Fibroblast of the conjunctiva (primary cell): ENCODE measurements at places on chromosomes 1 and 21.

DNA sequence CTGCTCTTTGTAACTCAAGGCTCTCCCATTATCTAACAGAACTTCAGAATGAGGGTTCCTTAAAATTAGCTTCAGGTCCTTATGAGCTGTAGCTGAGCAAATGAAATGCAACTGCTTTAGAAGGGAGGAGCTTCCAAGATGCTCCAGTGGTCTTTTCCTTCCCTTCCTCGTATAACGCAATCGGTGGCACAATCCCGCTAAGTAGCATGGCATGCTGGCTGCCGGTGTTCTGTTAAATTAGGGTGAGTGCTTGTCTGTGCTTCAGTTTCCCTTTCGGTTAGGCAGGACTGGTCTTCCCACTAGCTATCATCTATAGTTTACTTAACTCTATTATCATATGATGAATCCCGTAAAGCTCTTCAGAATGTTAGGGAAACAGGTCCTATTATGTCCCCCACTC is 917 bp downstream of the KIAA0040 start:
- no peak for DNase-seq

DNA sequence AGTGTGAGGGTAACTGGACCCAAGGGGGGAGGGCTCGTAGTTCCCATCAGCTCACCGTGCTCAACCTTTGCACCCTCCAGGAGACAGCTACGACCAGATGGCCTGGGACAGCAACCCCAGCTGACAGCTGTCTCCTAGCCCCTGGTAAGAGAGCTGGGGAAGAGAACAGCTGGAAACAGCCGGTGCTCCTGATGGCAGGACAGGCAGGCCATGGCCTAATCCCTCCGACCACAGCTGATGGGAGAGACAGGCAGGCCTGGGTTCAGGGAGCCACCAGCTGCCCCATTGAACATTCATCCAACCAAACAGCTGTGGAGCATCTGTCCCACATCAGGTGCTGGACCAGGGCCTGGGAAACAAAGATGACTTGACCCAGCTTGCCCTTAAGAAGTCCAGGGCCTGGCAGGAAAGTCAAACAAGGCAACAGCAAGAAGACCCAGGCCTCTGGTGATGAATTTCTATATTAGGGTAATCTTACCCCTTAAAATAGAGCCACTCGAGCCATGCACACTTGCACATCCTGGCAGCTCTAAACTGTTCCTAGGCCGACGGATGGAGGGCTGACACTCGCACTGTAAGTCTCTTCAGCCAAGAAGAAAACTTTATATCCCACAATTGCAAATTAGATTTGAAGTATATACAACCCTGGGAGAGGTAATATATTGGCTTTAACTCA is 12.2 kb downstream of the OLFML2B start:
- DNase-seq = no peak

GRCh38 chr1:31788825-31789256 is 24.7 kb upstream of the ADGRB2 start:
- DNase-seq = peak; percentile 69

DNA sequence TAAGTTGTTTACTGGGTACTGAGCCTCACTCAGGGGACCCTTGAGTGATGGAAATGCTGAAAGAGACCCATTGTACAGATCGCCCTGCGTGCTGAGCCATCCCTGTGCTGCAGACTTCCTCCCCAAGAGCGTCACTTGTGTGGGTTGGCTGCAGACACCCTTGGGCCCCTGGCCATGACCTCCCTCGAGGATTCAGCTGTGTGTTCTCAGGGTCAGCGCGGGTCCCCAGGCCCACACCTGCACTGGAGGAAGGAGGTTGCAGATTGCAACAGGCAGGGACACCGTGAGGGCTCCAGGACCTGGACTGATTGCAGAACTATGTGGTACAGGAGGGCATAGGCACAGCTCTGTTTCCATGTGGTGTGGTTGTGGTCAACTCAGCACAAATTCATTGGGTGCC is 4.4 kb downstream of the SNAP47 start:
- DNase-seq = no peak

DNA sequence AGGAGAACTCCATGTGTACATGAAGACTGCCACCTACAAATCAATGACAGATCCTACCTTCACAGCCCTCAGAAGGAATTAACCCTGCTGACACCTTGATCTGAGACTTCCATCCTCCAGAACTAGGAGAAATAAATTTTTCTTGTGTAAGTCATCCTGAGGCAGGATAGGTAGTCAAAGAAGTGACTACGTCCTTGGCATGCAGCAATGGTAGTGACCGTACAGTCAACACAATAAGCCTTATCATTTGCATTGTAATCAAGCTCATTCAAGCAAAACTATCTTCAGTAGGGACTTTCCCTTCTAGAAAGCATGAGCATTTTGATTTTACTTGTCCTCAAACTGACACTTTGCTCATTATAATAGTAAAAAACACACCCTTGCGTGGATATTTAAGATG is 64.0 kb upstream of the KCNK1 start:
- DNase-seq = no peak

GRCh38 chr1:41328780-41329640 is 32.2 kb upstream of the FOXO6 start:
- DNase-seq = no peak

DNA sequence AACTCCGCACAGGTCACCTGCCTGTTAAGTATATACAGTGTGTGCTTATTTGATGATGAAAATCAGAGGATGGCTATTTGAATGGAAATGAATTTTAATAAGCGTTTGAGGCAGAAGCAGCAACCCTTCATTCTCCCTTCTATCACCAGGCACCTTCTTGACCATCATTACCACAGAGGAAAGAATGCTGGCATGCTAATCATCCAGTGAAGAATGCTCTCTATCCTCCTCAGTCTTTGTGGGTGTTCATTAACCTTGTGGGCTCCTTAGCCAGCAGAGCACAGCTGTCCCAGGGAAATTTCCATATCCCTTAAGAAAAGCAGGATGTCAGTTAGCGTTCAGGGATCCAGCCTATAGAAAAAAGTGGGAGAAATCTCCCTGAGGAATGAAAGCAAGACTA is 428.0 kb upstream of the CAMK1G start:
- no peak for DNase-seq

DNA sequence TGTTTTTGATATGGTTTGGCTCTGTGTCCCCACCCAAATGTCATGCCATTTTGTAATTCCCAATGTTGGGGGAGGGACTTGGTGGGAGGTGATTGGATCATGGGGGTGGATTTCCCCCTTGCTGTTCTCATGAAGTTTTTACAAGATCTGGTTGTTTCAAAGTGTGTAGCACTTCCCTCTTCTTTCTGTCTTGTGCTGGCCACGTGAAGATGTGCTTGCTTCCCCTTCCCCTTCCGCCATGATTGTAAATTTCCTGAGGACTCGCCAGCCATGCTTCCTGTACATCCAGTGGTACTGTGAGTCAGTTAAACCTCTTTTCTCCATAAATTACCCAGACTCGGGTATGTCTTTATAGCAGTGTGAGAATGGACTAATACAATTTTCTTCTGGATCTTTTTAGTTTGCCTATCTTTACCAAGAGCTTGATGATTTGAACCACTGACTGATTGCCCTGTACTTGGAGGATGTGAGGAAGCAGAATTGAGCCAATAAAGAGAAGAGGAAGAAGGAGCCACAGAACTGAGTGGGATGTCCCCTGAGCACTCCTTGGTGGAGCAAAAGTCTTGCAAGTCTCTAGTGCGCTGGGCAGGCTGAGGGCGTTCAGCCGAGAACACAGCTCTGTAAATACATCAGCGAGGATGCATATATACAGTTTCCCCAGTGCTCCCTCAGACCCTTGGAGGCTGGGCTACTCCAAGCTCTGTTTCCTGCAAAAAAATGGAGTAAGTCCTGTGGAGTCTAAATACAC is 102.6 kb downstream of the CYYR1 start:
- no peak for DNase-seq

GRCh38 chr1:214335567-214335966 is 54.6 kb downstream of the SMYD2 start:
- DNase-seq = no peak

GRCh38 chr1:46687093-46687659 is 15.5 kb downstream of the TEX38 start:
- peak; percentile 36 for DNase-seq

- no peak for DNase-seq
These were observed 14.4 kb upstream of the FCRL5 start for GRCh38 chr1:157566484-157567300.

DNA sequence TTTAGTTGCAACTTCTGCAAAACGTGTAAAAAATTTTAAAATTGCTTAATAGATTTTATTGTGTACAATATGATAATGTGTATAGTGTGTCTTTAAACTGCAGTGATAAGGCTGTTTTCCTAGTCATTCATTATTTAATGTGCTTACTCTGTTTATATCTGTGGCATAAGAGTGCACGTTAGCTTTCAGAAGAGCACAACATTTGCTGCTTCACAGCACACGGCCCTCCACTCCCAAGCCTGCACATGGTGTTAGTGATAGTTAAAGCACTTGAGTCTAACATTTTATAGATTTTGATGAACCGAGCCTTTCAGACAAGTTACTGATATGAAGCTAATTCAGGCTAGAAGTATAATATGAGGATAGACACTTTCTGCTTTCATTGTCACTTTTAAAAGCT is 120.6 kb downstream of the ADGRL2 start:
- DNase-seq = no peak

GRCh38 chr1:18154430-18155194 is 47.0 kb downstream of the IGSF21 start:
- no peak for DNase-seq
